Hematopoietic multipotent progenitor cell treated with erythropoietin and hydrocortisone succinate and interleukin-3 and kit ligand, for 17 days (in vitro differentiated cells): ENCODE measurements at places on chromosomes 2 and 18.

DNA sequence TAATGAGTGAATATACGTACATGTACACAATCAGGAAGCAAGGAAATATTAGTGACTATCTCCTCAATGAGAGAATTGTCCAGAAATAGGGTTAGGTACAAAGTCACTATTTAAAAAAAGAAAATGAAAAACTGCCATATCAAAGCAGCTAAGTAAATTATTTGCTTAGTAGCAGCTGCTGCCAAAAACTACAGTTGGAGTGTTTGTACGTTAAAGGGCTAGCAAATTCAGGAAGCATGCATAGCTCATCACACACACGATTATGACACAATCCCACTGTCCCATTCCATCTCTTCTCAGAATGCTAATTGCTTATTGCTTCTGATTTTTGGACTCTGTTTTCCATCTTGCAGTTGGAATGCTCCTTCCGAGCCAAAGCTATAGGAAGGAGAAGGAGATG lies 2012.5 kb upstream of the LRRTM1 start:
- DNase-seq, result no peak

DNA sequence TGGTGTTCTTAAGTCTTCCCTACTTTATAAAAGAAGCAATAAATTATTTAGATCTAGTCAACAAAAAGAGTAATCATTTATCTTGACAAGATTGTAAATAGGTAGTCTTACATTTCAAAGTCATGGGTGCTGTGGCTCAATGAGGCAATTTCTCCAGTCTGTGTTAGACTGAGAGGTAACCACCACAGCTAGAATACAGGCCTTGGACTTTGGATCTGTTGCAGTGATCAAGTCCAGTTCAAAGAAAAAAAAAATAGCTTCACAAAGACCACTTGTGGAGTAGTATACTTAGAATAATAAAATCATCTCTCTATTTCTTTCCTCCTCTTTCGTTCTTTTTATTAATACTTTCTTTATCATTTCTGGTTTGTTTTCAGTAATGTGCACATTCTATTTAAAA lies 93.1 kb upstream of the FSIP2 start:
- no peak for DNase-seq

- no peak for DNase-seq
Observed at GRCh38 chr2:26363323-26363722, 16.7 kb upstream of the ADGRF3 start.

- DNase-seq, result no peak
Observed at GRCh38 chr18:29147944-29148343, 971.0 kb upstream of the CDH2 start.

DNA sequence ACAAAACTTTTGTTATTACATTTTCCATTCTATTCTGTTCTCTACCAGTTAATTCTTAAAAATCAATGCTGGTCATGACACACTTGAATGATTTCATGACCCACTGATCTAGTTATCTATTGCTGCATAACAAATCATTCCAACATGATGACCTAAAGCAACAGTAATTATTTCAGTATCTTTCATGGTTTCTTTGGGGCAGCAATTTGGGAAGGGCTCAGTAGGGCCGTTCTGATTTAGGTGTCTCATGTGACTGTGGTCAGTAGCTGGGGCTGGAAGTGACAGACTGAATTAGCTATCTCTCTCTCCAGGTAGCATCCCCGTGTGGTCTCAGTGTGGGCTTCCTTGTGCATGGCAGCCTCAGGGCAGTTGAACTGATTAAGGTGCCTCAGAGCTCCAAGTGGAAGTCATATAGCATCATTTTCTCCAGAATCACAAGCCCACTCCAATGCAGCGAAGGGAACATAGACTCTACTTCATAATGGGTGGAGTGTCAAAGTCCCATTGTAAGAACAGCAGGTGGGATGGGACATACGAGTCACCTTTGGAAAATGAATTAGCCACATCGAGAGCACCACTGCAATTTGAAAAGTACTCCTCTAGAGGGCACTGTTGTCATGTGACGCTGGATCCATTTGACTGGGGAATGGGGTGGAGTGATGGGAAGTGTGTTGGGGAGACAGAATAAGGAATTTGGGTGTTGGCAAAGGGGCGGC lies 39.1 kb upstream of the FAM136A start:
- peak; percentile 49 for DNase-seq

DNA sequence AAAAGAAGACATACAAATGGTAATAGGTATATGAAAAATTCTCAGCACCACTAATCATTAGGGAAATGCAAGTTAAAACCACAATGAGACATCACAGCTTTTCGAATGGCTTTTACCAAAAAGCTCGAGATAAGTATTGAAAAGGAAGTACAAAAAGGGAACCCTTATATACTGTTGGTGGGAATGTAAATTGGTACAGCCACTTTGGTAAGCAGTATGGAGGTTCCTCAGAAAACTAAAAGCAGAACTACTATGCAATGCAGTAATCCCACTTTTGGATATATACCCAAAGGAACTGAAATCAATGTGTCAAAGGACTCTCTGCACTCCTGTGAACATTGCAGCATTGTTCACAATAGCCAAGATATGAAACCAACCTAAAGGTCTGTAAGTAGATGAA lies 107.5 kb upstream of the SPATS2L start:
- no peak for DNase-seq

DNA sequence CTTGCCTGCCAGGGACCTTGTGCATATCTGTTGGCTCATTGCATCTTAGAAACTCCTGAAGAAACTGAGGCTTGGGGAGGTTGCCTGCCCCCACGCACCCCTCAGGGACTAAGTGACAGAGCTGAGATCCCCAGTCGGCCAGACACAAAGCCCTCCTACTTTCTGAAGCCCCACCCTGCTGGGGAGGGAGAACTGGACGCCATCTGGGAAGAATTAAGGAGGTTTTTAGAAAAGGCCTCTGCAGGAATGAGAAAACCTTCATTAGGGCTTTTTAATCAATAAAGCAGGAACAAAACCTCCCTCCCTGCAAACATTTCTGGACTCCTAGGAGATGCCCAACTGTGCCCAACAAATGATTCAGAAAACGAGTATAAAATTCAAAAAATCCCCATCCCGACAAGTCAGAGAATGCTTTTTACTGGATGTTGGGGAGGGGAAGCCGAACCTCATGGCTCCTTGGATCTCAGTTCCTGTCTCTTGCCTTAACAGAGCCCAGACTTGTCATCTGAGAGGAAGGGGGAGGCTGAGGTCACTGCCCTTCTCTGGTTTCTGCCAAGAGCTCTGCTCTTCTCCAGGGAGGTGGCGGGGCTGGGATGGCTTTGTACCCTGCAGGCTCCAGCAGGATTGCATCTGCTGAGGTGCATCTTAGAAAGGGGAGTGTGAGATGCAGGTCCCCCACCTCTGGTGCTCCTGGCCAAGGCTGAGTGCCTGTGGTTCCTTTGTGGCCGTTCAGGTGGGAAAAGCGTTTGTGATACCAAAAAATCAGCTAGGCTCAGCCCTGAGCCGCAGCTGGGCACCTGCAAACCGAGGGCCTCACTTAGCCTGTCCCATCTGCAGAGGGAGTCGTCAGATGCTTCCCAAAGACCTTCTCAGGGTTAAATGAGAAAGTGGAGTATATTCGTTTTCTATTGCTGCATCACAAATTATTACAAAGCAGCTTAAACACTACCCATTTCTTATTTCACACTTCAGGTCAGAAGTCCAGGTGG lies 142.4 kb downstream of the ZFP36L2 start:
- DNase-seq, result no peak

- DNase-seq, result no peak
Observed at GRCh38 chr2:25960920-25961319, 21.4 kb downstream of the KIF3C start.

- DNase-seq, result no peak
Observed at GRCh38 chr2:149213764-149214493, 116.5 kb upstream of the LYPD6 start.

- DNase-seq, result no peak
Observed at GRCh38 chr2:191299010-191299409, 53.8 kb downstream of the MYO1B start.

DNA sequence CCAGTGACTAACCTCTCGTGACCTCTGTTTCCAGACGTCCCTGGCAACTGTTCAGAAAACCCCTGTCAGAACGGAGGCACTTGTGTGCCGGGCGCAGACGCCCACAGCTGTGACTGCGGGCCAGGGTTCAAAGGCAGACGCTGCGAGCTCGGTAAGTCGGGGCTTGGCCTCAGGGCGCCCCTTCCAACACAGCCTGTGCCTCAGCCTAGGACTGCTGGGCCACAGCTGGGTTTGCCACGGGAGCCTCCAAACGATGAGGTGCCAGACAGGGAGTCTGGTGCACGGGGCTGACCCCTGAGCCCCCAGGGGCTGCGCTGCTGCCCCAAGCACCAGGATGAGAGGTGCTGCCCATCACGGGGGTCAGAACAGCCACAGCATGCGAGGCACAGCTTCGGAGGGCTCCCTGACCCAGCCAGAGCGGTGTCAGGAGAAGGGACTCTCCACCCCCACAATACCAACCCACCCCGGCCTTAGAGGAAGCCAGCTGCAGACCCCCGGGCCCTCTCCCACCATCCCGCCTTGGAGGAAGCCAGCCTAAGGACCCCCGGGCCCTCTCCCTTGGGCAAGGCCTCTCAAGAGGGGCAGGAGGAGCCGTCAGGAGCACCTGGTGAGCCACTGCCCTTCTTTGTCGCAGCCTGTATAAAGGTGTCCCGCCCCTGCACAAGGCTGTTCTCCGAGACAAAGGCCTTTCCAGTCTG lies 20.3 kb downstream of the MTERF4 start:
- no peak for DNase-seq

GRCh38 chr2:218991674-218992168 lies 1.5 kb downstream of the CRYBA2 start:
- no peak for DNase-seq

DNA sequence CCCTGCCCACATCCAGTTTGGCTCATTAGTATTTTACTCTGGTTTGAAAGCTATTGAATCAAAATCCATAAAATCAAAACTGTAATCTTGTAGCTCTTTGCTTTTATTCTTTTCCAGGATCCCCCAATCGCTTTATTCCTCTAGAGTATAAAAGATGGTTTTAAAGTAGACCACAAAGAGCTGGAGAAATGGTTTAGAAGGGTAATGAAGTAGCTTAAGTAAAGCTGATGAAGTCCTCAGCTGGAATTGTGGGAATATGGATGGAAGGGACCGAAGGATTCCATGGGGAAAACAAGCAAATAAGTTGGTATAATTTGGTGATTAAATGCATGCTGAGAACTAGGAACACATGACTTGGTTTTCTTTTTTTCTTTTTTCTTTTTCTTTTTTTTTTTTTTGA lies 12.3 kb downstream of the ARHGAP28 start:
- no peak for DNase-seq

- no peak for DNase-seq
Observed at GRCh38 chr2:233404222-233404621, 49.9 kb downstream of the DGKD start.

DNA sequence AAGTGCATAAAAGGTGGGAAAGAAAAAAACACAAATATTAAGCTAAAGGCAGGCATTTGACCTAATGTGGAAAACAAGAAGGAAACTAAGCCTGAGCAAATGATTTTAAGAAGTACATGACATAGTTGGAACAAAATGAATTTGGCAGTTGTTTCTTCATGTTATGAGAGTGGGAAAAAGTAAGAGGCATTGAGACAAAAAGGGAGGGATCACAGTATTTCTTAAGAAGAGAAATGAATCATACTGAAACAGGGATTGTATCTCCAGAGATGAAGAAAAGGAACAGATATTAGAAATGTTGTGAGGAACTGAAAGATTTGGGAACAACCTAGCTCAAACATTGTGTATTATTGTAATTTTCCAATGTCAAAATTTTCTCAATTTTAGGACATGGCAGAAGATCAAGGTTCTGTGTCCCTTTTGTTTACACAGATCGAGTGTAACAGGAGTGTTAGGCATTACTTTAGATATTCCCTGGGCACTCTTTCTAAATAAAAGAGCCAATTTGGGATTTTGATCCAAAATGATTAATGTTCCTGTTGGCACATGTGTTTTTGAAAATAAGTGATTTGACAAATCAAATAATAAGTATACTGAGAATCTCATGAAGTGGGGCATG lies 98.6 kb downstream of the CALCRL start:
- DNase-seq, result no peak

- DNase-seq, result no peak
Observed at GRCh38 chr2:177592945-177593344, 200.4 kb downstream of the AGPS start.

GRCh38 chr2:98598781-98599428 lies 9.4 kb downstream of the COA5 start:
- DNase-seq, result no peak

GRCh38 chr18:24296276-24296675 lies 101.3 kb downstream of the OSBPL1A start:
- no peak for DNase-seq

DNA sequence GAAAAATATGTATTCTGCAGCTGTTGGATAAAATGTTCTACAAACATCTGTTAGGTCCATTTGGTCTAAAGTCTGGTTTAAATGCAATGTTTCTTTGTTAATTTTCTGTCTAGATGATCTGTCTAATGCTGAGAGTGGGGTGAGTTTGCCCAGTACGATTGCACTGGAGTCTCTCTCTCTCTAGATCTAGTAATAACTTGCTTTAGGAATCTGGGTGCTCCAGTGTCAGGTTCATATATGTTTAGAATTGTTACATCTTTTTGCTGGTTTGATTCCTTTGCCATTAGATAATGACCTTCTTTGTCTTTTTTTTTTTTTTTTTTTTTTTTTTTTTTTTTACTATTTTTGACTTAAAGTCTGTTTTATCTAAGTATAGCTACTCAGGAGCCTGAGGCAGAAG lies 10.4 kb downstream of the GCC2 start:
- no peak for DNase-seq

- DNase-seq, result no peak
Observed at GRCh38 chr2:239166201-239166834, 234.5 kb downstream of the HDAC4 start.

- DNase-seq, result no peak
Observed at GRCh38 chr18:33826151-33826550, 248.1 kb downstream of the ASXL3 start.

DNA sequence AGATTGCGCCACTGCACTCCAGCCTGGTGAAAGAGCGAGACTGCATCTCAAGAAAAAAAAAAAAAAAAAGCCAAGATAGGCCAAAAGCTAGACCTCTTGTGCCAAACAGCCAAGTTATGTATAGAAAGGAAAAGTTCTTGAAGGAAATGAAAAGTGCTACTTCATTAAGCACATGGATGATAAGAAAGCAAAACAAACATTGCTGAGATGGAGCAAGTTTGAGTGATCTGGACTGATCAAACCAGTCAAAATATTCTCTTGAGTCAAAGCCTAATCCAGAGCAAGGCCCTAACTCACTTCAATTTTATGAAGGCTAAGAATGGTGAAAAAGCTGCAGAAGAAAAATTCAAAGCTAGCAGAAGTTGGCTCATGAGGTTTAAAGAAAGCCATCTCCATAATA lies 28.1 kb upstream of the TANC1 start:
- no peak for DNase-seq

DNA sequence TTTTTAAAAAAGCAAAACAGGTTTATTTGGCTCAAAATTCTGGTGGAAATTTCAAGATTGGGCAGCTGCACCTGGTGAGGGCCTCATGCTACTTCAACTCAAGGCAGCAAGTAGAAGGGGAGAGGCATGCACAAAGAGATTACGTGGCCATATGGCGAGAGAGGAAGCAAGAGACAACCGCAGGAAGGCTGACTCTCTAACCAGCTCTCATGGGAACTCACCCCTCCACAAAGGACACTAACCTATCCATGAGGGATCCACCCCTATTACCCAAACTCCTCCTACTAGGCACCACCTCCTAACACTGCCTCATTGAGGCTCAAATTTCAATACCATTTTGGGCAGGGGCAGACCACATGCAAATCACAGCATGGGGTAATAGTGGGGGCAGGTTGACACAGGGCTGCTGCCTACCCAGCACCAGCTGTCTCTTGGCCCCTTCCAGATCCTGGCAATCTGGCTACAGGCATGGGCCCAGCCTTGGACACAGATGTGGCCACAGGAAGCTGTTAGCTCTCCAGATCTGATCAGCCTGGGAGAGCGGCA lies 2.0 kb upstream of the CAPN10 start:
- no peak for DNase-seq

- no peak for DNase-seq
Observed at GRCh38 chr2:217935901-217936684, 66.7 kb downstream of the TNS1 start.
